KBM-7 (cell line): ENCODE measurements at places on chromosomes 12 and 14.

DNA sequence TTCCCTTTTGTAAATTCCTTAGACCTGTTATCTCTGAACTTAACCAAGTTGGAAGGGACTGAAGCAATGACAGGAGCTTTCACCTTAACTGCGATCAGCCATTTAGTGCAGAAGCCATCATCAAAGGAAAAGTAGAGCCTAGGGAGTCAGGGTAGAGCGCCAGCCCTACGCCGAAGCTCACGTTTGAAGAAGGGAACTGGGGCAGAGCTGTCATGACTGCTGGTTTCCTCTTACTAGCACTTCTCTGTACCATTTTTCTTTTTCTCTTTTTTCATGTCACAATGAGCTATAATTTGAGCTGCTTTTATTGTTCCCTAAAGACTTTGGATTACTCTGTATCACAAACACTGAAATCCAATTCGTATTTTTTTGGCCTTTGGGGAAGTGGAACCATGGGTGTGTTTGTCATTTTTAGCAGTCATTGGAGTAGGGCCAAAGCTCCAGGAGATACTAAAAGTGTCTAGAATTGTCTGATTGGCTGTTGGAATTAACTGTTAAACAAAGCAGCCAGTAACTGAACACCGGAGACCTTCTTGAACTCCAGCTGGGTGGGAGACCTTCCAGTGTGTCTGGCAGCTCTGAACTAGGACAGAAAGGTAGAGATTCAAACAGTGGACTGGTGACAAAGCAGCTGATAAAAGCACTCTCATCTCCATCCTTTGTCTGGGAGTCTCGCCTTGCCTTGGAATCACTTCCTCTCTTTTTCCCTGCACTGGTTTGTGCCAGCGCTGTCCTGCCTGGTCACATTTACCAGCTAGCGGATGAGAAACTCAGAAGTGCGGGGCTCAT is 9.1 kb downstream of the MTRFR start:
- DNase-seq = peak; percentile 44

DNA sequence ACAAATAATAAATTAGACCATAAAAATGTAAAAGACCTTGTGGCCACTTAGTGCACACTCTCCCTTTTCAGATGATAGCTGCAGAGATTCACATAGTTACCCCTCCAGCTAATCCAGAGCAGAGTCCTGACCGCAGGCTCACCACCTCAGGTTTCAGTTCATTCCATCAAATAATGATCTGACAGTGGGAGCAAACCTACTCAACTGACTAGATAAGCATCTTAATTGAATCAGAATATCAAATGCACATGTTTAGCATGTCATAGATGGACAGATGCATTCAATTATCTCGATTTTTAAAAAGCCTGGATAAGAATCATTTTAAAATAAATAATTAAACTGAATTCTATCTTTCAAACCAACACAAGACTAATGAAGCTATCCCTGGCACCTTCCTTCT is 242.3 kb upstream of the PDZRN4 start:
- DNase-seq = no peak

GRCh38 chr12:95760371-95760770 is 30.2 kb downstream of the NTN4 start:
- DNase-seq = no peak

DNA sequence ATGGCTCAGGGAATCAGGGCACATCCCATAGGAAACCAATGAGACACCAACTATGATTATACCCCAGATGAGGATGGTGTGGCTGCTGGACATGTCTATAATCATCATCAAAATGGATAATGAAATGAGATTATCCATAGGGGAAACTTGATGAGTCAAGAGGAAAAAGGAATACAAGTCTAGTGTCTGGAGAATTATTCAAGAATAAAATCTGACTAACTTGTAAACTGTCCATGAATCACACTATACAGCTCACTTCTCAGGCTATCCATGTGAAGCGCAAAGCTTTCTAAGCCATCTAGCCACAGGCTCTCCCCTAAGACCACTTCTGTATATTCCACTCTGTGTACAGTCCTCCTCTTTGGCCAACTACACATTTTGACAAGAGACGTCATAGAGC is 52.5 kb downstream of the DUSP16 start:
- DNase-seq = no peak

GRCh38 chr14:100122481-100123223 is 36.8 kb downstream of the DEGS2 start:
- DNase-seq = no peak

- no peak for DNase-seq
These were observed 213.9 kb upstream of the FKBP4 start for GRCh38 chr12:2580821-2581220.

DNA sequence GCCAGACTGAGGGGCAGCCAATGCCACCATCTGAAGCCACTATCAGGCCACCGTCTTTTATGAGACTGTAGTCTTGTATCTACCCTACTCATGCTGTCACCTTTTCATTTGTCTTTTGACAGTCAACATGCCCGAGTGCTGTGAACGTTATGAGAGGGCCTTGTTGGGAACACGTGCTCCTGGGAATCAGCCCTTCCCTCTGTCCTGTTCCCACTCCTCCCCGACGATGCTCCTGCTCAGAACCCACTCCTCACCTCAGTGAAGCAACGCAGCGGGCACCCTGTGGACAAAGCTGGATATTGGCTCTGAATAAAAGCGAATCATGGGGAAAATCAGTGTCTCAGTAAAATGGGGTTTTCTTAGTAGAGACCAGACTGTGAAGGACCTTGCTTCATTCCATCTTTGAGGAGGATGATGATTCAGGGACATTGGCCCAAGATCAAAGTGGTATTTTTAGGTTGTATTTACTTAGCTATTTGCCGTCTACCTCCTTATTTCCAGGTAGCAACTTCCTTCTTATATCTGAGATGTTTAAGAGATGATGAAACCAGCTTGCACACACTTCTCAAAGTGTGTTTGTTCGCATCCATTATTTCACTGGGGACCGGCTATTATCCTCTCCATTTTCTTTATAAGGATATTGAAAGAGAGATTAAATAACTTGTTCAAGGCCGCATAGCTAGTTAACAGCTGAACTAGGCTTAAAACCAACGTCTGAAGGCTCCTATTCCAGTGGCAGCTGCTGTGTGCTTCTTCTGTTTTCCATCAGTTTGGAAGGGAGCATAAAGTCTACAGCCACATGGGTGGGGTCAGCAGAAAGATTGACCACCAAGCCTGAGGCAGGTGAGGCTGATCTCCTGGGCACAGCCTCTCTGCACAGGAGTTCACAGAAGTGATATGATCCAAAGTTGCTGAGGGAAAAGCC is 43.9 kb upstream of the CTDSP2 start:
- no peak for DNase-seq
